T-helper 2 cell (primary cell): ENCODE measurements at places on chromosomes 13 and 19.

DNA sequence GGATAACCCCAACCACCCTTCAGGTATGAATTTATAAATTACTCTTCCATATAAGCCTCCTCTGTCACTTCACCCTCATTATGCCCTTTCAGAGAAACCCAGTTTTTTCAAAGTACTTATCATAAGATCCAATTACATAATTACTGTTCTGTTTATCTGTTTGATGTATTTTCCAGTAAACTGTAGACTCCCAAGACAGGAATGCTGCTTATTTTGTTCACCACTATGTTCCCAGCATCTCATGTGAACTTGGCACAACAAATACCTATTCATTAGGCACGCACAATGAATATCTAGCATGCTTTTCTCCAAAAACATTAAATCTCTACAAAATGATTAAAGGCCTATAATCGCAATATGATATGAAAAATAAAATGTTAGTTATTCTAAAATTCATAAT lies 13.2 kb downstream of the ENOX1 start:
- DNase-seq = no peak

DNA sequence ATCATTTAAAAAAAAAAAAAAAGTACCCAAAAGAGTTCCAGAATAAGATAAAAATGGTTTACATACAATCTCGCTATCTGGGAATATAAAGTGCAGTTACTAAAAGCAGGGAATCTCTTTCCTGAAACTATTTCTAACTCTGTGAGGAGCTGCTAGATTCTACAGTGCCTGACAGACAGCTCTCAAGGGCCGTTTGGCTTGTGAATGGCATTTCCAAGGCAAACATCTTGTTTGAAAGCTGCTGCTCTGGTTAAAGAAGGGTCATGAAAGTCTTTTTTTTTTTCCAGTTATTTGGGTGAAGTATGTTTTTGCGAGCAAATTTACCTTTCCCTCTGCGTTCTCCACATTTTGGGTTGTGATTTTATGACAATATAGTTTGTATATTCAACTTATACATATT lies 29.0 kb upstream of the CEACAM21 start:
- no peak for DNase-seq

DNA sequence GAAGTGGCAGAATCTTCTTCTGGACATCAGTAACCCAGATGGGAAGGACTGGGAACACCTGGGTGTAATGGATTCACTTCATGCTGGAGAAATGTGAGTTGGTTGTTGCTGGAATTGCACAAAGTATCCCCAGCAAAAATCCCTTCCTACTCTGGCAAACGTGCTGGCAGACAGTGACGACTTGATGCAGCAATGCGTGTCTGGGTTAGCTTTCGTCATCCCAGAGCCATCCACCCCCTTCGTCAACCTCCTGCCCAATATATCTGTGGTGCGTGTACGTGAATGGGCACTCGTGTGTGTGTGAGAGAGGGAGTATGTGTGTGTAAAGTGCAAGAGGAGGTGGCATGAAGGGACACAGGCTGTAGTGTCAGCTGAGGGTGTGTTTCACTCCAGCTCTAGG lies 70.9 kb downstream of the TM9SF2 start:
- DNase-seq = no peak

DNA sequence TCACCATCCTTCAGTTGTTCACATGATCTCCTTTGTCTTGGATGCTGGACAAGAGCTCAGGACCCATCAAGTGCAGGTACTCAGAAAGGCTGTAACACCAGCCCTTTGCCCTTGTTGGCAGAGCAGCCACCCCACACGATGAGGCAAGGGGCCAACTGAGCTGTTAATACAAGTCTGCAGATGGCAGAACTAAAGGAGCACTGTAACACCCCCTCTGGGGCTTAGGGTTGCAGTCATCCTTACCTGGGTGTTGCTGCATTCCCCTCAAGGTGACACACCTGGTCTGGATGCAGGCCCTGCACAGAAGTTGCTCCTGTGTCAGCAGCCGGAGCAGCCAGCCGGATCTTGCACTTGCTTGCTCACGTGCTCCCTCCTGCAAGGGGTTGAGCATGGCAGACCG lies 52.0 kb downstream of the STARD13 start:
- no peak for DNase-seq

DNA sequence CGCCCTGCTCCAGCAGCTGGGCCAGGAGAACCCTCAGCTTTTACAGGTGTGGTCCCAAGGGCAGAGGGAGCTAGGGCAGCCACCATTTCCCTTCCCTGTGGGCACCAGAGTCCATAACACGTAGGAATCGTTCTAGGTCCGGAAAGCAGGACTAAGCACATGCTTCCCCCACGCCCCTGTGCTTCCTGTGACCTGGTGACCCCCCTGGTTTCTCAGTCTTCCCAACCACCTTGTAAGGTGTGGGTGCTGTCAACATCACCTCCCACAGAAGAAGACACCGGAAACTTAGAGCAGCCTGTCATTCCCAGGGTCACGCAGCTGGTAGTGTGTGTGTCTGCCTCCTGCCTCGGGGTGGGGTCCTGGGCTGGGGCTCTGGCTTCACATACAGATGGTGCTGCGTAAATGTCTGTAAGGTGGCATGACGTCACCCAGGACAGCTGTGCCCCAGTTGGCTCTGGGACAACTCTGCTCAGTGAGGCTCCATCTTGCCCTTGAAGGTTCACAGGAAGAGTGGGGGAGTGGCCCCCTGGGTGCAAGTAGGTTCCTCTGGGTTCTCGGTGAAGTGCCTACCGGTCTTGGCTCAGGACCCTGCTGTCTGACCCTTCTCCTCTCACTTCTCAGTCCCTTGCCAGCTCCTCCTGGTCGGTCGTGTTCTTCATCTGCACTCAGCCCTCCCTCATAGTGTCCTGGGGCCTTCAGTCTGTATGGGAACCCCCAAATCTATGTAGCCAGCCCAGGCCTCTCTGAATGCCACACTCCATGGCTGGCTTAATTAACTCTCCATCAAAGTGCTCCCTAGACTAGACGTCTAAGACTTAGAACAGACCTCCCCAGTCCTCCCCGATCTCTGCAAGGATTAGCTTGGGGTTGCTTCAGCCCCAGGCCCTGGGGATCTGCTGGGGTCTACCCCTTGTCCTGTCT lies 4.0 kb downstream of the RAD23A start:
- no peak for DNase-seq

DNA sequence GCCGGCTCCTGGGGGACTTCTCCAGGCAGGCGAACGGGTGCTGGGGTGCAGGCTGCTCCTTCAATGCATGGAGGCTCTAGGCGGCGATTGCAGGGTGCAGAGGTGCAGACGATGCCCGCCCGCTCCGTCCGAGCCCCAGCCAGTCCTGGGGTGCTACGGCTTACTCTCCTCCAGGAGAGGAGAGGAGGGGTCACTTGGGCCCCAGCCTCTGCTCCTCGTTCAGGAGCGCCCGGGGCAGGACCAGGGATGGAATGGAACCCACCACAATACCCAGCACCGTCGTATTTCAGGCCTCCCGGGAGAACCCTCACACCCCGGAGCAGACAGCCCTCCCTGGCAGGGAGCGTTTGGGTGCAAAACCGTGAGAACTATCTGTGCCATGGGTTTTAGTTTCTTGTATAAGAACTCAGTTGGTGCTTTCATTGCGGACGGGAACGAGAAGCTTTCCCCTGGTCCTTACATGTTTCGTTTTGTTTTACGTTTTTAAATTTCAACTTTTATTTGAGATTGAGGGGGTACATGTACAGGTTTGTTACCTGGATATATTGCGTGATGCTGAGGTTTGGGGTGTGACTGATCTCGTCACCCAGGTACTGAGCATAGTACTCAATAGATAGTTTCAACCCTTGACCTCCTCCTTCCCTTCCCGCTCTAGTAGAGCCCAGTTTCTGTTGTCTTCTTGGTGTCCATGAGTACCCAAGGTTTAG lies 46.8 kb downstream of the ARHGEF18 start:
- DNase-seq = no peak

DNA sequence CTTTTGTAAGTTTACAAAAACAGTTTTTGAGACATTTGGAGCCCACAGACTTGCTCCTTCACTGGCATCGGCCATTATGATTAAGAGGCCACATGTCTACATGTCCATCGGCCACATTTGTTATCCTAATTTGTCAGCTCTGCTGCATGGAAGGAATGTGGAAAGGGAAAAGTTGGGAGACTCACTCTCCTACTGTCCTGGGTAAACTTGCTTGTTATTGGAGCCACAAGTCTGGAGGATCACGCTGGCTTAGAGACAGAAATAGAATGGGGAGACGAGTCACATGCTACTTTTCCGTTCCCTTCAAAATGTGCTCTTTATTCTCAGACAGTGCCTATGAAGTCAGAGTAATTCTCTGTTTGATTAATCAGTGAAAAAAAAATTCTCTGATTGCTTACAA lies 741.2 kb upstream of the PCDH9 start:
- DNase-seq = no peak

GRCh38 chr13:99371956-99372355 lies 64.8 kb upstream of the GPR183 start:
- DNase-seq = no peak

- peak; percentile 45 for DNase-seq
Observed at GRCh38 chr13:113951246-113951999, 22.5 kb downstream of the C13orf46 start.

- DNase-seq = no peak
Observed at GRCh38 chr13:44649104-44649428, 72.9 kb upstream of the TSC22D1 start.

DNA sequence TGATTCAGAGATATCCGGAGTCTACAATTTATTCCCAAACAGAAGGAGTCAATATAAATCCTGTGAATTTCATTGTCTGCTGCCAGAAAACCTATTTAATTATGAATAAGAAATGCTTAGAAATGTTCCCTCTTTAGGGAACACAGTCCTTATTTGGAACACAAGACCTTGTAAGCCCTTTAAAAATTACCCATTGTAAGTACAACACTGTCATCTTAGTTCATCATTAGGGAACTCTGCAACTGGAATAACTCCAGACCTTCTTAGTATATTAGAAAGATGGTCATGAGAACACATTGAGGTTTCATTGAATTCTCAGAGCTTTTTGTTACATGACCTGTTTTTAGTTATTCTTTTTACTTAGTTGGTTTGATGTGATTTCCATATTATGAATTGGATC lies 548.5 kb upstream of the KLF12 start:
- DNase-seq = no peak

GRCh38 chr13:114311908-114312307 lies 2.4 kb upstream of the CHAMP1 start:
- no peak for DNase-seq

DNA sequence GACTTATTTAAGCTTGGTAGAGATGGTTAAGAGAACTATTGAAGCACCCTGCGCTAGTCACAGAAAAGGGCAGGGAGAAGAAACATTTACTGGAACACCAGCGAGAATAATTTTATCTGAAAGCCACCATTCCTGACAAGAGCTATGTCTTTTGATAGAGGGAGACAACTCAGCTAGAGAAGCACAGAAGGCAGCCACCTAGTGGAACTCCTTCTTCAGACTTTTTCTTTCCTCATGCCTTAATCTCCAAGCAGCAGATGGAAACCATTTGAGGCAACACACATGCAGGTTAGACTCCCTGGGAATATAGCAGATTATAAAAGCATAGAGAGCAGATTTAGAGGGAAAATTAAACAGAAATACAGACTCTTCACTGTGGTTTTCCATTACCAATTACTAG lies 813.4 kb downstream of the SLITRK6 start:
- no peak for DNase-seq

DNA sequence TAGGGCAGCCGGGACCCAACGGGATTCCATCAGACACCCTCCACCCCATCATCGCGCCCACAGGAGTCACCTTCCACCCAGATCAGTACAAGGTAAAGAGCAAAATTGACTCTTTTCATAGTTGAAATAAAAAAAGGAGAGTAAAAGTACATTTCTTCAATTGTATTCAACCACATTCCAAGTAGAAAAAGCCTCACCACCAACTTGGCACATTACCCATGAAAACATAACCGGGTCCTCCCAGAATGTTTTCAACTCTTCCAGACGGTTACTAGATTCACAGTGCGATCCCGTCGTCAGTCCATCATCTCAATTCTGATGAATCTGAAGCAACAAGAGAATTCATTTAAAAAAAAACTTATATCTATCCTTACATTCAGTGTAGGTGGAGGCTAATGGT lies 125.2 kb downstream of the RAB20 start:
- no peak for DNase-seq

- no peak for DNase-seq
Observed at GRCh38 chr19:38211151-38211591, 12.9 kb downstream of the DPF1 start.

DNA sequence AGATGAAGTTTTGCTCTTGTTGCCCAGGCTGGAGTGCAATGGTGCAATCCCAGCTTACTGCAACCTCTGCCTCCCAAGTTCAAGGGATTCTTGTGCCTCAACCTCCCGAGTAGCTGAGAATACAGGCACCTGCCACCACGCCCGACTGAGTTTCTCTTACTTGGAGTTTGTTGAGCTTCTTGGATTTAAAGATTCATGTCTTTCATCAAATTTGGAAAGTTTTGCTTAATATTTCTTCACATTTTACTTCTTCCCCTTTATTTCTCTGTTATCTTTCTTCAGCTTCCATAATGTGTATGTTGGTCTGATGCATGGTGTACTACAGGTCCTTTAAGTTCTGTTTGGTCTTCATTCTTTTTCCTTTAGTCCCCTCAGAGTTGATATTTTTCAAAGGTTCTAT lies 8.9 kb upstream of the ZNF560 start:
- DNase-seq = no peak

- no peak for DNase-seq
Observed at GRCh38 chr13:88925954-88926353, 1254.8 kb downstream of the SLITRK5 start.

DNA sequence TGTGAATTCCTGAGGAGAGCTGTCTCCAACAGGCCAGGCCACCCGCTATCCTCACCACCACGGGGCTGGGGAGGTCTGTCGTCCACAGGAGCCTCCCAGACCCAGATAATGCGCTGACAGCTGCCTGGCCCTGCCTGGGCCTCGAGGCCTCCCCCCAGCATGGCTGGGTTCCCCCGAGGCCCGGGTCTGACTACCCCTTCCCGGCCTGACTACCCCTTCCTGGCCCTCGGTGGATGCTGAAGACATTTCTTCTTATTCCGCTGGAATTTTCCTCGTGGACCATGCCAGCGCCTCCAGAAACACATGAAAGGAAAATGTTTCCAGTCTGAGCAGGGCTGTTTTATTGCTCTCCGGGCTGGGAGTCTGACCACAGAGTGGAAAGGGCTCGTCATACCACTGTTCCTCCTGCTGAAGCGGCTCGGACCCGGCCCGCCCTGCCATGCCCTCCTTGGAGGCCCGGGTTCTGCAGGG lies 16.8 kb upstream of the COMP start:
- DNase-seq = no peak

DNA sequence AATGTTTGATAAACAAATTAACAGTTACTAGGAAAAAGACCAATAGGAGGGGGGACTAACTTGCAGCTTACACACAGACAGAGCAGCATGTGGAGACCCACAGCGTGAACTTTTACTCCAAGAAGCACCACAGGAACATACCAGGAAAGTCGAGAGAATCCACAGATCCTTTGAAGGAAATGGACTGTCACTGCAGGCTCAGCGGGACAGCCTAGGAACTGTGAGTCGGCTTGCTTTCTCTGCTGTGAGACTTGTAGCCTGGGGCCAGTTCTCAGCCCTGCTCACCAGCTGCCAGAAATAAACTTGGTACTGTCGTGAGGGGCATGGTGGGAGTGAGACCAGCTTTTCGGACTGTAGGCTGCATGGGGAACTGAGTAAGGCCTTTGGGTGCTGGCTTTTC lies 1211.5 kb downstream of the PCDH17 start:
- DNase-seq = no peak

- no peak for DNase-seq
Observed at GRCh38 chr13:113806104-113806471, 47.1 kb downstream of the TMEM255B start.

- DNase-seq = no peak
Observed at GRCh38 chr19:16579381-16579780, 7.2 kb upstream of the SLC35E1 start.
